ENCODE measurements at places on chromosomes 3 and 15.
A peak's percentile ranks its signal among the peaks of the same experiment; 100 is the strongest.

- no peak for ATAC-seq
Measured at GRCh38 chr3:148004331-148004730, 595.2 kb downstream of the ZIC1 start.

DNA sequence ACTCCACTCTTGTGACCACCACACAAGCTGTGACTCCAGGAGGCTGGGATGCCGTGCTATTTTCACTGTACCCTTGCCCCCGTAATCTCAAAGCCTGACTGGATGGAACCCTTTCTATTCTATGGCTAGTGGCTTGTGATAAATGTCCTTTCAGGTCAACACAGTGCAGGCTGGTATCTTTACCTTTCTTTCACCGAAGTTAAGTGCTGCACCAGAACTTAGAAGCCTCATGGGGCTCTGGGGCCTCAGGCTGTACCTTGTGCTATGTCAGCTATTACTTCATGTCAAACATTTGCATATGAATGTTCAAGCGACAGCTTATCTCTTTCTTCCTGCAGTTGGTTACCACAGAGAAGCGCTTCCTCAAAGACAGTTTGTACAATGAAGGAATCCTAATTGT lies 66.8 kb downstream of the RPL39L start:
- ATAC-seq: no peak

- no peak for ATAC-seq
Measured at GRCh38 chr3:131283862-131284261, 97.7 kb upstream of the NUDT16 start.

GRCh38 chr15:64703632-64703959 lies 71.8 kb downstream of the RBPMS2 start:
- ATAC-seq: peak; percentile 16

GRCh38 chr15:73927003-73927475 lies 777 bp downstream of the LOXL1 start:
- peak; percentile 33 for ATAC-seq

Data from activated T-helper 17 cell treated with anti-CD3 and anti-CD28 coated beads, Interleukin-2, amount 50 U/mL, for 72 hours (primary cell).